NCI-H446 (cell line): ENCODE measurements at places on chromosomes 7 and 10.

DNA sequence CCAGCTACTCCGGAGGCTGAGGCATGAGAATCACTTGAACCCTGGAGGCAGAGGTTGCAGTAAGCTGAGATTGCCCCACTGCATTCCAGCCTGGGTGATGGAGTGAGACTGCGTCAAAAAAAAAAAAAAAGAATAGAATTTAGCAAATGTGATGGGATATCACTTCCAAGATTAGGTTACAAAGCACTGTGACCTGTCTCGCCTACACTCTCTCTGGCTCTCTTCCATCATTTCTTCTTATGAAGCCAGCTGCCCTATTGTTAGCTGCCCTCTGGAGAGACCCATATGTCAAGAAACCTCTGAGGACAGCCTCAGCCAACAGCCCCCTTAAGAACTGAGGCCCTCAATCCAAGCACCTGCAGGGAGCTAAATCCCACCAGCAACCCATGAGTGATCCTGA is 28.2 kb downstream of the ARHGAP21 start:
- DNase-seq = no peak

DNA sequence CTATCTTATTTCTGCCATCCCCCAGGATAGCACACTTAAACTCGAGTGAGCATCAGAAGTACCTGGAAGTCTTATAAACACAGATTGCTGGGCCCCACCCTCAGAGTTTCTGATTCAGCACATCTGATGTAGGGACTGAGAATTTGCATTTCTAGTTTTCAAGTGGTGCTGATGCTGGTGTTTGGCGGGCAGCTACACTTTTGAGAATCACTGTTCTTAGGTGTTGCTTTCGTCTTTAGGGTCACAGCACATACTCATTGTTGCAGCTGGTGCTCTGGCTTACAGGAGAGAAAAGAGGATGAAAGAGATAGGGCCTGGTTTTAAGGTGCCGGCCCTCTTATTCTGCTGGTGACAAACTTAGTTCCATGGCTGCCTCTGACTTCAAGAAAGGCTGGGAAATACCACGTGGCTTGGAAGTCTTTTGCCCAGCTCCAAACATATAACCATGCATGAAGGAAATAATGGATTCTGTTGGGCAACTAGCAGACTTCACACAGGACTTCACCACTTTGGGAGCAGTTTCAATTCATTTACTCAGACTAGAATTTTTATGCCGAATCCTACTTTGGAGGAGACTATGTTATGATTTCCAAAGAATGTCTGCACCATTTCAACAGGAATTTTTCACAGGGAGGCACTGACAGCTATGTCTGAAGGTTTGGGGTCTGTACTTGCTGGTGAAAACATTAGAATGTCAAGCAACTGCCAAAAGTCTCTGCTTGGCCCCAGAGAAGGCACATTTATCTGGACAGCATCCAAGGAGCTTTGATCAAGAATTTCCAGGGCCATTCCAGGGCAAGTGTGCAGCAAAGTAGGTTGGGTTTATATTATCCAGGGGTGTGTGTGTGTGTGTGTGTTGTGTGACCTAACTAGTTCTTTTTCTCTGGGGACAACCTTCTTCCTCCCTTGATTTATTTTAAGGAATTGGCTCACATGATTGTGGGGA is 6.9 kb upstream of the MINDY4 start:
- no peak for DNase-seq

DNA sequence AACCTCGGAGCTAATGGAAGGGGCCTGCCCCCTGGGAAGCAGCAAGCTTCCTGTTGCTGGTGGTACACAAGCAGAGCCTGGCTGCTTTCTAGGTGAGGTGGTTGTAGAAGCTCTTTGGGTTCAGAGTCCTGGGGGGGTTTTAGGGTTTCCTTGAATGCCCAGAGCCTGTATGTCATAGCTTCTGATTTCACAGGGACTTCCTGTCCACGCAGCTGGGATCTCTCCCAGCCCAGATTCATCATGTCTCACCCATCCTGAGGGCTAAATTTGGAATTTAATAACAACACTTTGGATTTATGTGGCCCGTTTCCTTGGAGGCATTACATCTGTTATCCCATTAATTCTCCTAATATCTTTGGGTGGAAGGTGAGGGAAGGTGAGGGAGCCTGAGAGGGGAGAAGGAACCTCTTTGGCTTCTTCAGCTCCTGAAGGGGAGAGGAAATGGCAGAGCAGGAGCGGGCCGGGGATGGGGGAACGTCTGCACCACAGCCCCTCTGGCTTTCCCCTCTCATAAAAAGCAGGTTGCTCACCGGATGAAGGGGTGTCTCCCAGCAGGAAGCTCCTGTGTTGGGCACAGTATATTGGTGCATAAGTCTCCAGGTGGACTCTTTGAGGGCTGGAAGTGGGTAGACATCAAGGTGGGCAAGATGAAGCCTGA is 19.7 kb downstream of the RPS24 start:
- no peak for DNase-seq

- DNase-seq = no peak
Observed at GRCh38 chr10:129462257-129462795, 4.7 kb upstream of the MGMT start.

DNA sequence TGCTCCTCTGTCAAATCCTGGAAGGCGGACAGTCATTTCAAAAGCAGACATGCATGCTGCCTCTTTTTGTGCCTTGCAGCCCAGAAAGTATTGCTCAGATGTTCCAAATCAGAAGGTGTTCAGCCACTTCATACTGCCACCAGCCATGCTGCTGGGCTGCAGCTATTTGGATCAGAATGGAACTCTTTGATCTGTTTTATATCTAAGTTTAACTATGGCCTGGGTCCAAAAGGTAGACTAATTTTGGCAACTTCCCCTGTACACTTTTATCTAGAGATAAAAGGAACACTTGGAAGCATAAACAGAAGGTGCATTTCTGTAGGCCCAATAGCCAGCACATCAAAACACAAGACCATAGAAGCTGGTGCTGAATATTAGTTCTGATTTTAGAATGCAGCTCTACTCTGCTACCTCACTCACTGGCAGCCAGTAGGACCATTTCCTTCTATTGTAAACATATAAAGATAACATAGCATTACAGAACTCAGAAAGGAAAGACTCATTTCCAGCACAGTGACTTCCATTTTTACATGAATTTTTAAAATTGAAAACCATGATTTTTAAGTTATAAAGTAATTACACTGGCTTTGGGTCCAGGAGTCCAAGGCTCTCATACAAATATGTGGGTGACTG is 143.1 kb upstream of the CAV2 start:
- no peak for DNase-seq

GRCh38 chr7:86667732-86668131 is 24.0 kb downstream of the GRM3 start:
- DNase-seq = no peak
